ENCODE measurements at places on chromosomes 3 and 15.

DNA sequence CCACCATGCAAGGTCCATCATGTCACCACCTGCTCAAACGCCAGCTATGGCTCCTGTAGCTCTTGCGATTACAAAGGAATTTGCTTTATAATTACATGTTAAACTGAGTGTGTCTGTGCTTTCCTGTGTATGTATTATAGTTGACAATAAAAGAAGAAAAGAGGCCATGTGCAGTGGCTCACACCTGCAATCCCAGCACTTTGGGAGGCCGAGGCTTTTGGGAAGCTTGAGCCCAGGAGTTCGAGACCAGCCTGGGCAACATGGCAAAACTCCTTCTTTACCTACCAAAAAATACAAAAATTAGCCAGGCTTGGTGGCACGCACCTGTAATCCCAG is 27.0 kb downstream of the ATRIP start:
- DNase-seq = no peak

DNA sequence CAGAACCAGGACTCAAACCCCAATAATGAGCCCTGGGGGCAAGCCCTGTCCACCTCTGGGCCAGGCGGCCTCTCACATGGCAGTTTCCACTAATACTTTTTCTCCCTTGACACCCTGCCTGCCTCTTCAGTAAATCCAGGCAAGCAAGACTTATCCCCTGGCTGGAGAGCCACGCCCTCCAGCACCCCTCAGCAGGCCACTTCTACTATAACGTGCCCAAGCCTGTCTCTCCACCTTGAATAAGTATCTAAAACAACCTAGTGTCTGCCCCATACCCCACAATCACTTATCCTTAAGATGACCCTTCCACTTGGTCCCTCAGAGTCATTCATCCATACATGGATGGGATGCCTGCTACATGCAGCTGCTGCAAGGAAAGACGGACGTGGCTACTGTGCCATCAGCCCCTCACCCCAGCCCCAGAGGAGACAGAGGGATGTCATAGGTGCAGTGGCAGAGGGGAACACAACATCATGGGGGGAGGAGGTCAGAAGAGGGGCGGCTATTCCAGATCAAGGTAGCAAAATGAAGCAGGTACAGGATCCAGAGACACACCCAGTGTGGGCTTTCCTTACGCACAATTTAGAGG is 63.4 kb downstream of the LRIG1 start:
- DNase-seq = no peak

DNA sequence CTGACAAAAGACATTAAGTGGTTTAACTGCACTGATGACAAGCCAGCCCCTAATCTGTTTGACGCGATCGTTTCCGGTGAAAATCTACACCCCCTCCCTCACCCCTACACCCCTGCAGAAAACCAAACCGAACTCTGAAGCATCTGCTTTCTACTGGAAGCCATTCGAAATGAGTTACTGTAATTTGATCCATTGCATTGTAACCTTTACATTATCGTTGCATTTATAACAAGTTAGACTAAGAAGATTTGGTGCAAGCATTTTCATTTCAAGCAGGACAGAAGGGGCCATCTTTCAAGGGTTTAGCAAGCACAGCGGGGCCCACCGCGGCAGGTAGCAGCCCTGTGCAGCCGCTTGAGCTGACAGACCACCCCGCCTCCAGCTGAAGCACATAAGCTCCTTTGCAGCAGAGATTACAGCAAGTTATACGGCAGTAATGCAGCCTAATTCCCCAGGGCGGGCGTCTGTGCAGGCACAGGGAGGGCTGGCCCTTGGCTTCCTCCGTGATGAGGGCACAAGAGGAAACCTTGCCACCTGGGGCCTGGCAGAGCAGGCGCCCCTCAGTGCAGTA is 79.3 kb downstream of the CHSY1 start:
- no peak for DNase-seq

DNA sequence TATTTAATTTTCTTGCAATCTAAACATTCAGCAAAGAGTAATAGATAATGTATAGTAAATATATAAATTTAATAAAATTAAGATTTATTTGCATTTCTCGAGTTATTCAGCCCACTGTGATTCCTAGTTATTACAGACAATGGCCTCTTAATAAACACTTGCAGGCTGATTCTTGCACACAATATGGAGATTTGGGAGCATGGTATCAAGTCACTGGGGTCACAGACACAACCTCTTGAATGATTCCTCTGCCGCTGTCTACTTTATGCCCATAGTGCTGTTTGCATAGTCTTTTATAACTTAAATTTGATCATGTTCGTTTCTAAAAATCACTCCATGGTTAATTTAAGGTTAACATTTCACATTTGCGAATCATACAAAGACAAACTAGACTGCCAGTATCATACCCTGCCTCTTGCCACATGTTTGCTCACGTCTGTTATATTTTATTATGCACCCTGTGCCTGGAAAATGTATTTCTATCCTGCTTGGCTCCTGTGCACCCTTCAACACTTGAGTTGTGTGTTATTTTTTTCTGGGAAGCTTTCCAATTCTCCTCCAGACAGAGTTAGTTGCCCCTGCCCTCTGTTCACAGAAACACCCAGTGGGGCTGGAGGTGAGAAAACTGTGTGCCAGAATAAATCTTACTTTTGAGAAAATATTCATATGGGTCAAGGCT is 206.3 kb upstream of the ROBO1 start:
- DNase-seq = no peak

DNA sequence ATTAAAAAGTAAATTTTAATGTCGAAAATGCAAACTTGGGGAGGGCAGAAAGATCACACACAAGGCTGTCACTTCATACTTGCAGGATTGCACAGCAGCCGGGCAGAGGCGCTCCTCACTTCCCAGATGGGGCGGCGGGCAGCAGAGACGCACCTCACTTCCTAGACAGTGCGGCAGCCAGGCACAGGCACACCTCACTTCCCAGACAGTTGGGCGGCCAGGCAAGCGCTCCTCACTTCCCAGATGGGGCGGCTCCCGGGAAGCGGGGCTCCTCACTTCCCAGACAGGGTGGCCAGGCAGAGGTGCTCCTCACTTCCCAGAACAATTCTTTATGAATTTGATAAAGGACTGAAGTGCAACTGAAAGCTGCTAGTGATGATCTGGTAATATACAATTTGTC is 21.2 kb downstream of the RLBP1 start:
- DNase-seq = no peak

- no peak for DNase-seq
Measured at GRCh38 chr15:58566029-58566428, 134.2 kb downstream of the LIPC start.

DNA sequence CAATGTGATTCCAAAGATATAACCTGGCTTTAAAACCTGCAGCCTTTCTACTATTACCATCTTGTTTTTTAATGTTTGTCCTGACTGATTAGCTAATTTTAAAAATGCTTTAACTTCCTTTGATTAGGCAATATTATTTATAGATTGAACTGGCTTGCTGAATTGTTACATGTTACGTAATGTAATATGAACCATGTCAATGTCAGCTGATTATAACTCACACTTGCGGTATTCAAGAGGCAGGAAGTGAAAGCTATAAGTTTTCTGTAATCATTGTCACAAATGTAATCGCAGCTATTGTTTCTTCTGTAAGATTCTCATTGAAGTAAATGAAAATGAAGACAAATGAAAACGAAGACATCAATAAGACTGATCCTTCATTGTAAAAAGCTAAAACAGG is 146.8 kb downstream of the ROBO2 start:
- DNase-seq = peak; percentile 67

- no peak for DNase-seq
Measured at GRCh38 chr3:169240786-169241486, 422.6 kb downstream of the MECOM start.

DNA sequence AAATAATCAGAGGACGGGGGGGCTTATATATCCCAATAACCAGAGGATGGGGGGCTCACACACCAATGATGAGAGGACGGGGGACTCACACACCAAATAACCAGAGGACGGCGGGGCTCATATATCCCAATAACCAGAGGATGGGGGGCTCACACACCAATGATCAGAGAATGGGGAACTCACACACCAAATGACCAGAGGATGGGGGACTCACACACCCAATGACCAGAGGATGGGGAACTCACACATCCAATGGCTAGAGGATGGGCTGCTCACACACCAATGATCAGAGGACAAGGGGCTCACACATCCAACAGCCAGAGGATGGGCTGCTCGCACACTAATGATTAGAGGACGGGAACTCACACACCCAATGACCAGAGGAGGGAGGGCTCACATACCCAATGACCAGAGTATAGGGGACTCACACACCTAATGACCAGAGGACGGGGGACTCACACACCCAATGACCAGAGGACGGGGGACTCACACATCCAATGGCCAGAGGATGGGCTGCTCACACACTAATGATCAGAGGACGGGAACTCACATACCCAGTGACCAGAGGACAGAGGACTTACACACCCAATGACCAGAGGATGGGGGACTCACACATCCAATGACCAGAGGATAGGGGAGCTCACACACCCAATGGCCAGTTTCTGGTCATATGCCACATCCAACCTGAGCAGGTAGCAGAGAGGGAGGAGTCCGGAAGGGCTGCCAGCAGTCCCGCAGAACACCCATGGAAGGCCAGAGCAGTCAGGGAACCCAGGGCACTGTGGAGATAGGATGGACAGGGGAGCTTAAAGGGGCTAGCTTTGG is 10.6 kb downstream of the RAB6B start:
- no peak for DNase-seq

DNA sequence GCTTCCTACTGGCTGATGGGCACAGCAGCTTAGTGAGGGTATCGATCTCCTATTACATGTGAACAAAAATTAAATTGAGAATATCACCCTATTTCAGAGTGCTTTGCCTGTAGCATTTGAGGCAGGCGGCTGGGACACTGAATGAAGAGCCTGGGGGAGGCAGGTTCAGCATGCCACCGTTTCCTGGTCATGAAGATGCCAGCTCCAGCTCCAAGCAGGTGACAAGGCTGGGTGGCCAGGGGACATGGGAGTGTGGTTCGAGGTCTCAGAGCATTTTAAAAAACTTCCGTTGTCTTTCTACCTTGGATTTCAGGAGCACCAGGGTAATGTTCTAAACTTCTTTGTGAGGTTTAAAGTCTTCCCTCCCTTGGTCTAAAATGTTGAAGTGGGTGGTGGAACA is 158.2 kb downstream of the RPLP1 start:
- no peak for DNase-seq

DNA sequence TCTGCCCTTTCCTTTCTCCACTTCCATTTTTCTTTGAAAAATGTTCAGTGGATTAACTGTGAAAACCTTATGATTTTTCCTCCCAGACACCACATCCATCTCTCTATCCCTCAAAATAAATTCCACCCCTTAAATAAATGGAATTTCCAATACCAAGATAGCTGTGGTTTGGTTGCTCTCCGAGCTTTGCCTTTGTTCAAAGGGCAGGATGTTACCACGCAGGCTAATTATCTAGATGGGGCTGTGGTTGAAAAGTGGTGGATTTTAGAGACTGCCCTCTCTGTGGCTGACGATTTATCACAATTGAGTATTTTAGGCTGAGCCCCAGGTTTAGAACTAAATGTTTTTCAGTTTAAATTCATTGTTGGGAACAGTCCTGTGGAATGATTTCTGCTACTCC is 36.9 kb upstream of the CMSS1 start:
- DNase-seq = no peak

DNA sequence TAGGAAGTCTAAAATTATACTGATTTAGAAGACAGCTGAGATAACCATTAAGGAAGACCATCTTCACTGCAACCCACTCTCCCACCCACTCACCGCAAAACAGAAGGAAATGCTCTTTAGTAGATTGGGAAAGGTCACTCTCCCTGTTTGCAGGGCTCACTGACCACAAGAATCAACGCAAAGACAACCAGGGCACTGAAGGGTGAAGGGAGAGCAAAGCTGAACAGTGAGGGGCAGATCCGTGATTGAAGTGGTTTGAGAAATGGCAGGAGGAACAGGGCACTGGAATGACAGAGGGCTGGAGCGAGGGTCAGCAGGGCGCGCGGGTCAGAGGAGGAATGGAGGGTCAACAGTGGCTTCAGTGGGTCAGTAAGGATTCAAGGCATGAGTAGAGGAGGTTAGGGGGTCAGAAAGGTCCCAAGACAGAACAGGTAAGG is 520 bp downstream of the MESD start:
- DNase-seq = no peak

All from HCEC 1CT (cell line).